ENCODE measurements at places on chromosomes 11 and 22.

DNA sequence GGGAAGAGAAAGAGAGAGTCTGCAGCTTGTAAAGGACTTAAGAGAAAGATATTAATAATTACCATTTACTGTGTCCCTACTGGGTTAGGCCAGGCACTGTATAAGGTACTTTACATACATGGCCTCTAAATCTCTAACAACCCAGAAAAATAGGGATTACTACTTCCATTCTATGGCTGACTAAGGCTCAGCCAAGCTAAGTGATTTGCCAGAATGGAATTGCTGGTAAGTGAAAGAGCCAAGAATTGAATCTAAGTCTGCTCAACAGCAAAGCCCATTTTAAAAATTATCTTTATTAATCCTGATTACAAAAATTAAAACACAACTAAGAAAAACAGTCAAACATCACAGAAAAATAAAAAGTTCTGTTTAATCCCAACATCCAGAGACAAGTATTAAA, 21.4 kb downstream of the XRRA1 start:
- DNase-seq = no peak

DNA sequence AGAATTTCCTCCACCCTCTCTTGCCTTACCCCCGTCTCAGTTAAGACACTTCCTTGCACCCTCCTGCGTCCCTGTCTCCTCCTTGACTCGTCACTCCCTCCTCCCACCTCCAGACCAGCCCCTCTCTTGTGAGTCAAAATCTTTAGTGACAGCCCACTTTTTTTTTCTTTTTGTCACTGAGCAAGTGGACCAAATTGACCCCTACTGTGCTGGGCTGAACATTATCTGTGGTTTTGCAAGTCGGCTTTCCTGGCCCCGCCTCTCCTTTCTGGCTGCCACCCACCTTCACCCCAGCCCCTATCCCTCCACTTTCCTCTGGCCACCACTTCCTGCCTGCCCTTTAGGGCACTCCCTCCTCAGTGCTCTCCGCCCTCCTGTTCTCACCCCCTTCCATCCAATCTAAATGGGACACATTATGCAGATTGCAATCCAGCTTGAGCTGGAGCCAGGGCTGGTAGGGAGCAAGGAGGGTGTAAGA, at the start of gene APLNR:
TSS of gene APLNR (minus strand) at position 47 of the 478 bp plus-strand sequence. CDS start 246 bp downstream, outside the sequence.
- no peak for DNase-seq

GRCh38 chr11:1036931-1037330, 413 bp upstream of the MUC6 start:
- no peak for DNase-seq

DNA sequence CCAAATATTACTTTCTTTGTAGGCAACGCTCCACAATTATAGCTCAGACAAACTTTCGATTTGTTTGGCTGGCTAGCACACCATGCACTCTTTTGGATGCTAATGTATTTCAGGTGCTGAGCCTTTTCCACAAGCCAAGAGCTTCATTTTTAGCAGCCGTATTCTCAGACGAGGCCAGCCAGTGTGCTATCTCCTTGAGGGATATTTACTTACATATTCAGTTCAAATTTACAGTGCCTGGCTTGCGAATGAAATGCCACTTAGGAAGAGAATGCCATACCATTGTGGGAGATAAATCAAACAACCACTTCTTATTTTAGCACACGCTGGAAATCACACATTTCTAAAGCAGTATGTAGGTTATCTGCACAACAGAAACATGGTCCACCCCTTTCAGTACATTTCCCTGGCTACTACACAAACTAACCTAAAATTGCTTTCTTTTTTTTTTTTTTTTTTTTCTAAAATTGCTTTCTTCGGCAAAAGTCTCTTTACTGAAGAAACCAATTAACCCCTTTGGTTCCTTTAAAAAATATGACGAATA, 236.9 kb downstream of the CADM1 start:
- no peak for DNase-seq

- DNase-seq = no peak
These were observed 26.2 kb downstream of the SBF2 start for GRCh38 chr11:10267821-10268220.

- no peak for DNase-seq
These were observed 44.9 kb upstream of the DAGLA start for GRCh38 chr11:61635304-61635703.

GRCh38 chr22:42758931-42759629, 38.4 kb upstream of the A4GALT start:
- DNase-seq = no peak

DNA sequence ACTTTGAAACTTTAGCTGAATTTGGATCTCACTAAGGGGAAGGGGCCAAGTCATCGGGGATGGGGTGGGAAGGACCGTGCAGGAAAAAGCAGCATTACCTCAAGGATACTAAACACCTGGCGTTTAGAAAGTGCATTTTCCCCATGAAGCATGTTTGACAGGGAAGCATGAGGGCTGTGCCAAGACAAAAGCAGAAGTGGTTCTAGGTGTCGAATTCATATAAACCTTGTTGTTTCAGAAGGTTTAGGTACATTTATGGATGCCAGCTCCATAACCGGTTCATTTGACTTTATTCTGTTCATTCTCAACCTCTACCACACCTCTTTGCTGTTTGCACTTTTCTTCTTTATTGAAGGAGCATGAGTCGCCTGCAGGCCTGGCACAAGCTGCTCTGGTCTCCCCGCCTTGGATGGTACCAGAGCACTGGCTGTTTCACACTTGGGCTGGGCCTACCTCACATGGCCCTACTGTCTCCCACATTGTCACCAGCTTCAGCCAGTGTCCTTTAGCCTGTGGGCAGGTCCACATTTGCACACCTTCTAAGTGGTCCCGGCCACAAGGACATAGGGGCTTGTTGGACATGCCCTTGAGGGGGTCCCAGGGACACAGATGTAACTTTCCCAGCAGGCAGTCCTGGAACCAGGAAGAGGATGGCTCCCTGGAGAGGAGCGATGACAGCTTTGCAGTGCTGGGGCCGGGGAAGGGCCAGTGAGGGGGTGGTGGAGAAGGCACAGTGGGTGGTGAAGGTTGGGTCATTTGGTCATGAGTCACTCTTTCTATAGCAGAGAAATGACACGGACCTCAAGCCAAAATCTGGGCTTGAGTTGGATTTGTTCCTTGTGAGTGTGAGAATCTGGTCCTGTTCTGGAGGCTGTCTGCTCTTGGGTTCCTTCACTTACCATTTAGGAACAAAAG, 3.2 kb upstream of the ST14 start:
- no peak for DNase-seq

DNA sequence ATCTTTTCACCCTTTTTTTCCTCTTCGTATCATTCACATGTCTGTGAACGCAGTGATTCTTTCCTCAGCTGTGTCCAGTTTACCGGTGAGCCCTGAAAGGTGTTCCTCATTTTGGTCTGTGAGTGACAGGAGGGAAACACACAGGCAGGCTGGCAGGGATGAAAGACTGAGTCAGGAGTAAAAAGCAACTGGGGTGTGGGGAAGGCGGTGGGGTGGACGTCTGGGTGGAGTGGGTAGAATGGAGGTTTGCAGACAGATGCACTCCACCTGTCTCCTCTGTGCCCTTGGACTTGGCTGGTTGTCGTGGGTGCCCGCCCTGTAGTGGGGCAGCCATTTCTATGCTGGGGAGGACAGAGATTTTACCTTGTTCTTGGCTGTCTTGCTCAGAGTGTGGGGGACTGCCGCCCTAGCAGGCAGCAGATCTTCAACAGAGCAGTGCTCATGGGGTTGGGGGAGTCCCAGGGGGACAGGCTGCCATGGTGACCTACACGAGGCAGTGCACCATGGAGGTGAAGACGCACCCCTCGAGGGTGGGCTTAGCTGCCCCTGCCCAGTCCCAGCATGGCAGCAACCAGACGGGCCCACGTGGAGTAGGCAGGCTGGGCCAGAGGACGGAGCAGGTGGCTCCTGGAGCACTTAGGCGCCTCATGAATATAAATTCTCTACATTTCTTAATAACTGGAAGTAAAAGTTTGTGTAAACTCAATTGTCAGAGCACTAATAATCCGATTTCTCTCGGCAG, 603.7 kb downstream of the TBC1D22A start:
- no peak for DNase-seq

GRCh38 chr11:12842933-12843636, 166.0 kb upstream of the RASSF10 start:
- DNase-seq = no peak

GRCh38 chr11:110287537-110287936, 8.9 kb downstream of the RDX start:
- no peak for DNase-seq

- DNase-seq = no peak
These were observed 579 bp upstream of the SLC5A4 start for GRCh38 chr22:32255726-32256125.

DNA sequence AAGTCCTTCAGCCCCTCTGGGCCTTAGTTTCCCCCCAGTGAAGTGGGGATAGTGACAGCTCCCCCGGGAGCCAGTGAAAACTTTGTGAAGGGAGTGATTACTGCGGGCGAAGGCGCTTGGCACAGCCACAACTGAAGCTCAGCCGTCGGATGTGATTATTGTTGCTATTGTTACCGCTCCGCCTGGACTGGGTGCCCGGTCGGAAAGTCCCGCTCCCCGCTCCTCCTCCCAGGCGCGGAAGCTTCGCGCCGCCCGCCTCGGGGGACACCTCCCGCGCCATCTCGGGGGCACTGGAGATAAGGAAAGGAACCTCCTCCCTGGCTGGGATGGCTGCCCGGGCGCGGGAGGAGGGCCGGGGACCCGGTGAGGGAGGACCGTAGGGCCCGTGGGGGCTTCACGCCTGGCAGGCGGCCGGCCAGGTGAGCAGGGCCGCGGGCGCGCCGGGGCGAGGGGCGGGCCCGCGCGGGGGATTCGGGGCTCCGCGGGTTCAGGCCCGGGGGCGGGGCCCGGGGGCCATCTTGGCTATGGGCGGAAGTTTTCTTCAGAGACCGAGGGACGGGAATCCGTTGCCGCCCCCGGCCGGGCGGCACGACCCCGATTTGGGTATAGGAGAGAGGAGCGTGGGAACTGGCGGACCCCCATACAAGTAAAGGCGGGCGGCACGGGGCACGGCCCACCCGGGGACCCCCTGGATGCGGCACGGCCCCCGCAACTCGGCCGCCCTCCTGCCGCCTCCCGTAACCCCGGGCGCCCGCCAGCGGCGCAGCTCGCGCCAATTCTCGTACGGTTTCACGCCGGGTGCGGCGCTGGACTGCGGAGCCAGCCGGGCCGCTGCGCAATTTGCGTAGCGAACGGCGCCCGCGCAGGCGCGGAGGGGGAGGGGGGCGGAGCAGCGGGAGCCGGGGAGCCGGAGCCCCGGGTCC, at the start of gene GPR137:
TSS of gene GPR137 (plus strand) at position 887 of the 923 bp plus-strand sequence. CDS start 677 bp downstream, outside the sequence.
- DNase-seq = peak; percentile 41

DNA sequence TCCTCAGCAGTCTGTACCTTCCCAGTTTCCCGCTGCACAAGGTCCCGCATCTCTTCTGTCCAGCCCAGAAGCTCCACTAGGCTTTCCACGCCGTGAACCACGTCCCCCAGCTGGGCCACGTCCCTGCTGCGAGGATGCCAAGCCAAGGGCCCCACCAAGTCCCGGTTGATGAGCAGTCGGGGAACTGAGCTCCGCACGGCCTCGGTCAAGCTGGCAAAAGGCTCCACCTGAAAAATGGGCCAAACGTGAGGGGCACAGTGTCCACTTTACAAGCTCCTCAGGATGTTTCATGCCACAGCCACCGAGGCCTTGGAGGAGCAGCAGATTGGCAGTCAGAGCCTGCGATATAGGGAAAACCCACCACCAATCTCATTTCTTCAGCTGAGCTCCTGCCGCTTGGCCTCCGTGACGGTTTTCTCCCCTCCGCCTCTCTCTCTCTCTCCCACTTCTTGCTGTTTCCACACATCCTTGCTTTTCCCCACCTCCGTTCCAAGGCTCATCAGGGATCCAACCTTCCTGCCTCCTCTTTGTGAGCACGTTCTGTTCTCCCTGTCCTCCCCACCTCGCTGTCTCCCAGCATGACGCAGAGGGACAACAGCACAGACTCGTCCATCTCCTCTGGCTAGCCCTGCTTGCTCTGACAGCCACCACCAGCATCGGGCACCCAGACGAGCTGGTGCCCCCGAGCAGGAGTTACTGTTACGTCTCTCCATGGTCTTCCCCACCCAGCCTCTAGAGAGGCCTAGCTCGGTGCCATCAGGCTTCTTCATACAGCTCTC, 11.5 kb downstream of the RIC8A start:
- DNase-seq = no peak

GRCh38 chr11:34382532-34383276, 24.9 kb upstream of the ABTB2 start:
- DNase-seq = no peak

- DNase-seq = no peak
These were observed 1.5 kb downstream of the ZNRF3 start for GRCh38 chr22:28884747-28885350.

DNA sequence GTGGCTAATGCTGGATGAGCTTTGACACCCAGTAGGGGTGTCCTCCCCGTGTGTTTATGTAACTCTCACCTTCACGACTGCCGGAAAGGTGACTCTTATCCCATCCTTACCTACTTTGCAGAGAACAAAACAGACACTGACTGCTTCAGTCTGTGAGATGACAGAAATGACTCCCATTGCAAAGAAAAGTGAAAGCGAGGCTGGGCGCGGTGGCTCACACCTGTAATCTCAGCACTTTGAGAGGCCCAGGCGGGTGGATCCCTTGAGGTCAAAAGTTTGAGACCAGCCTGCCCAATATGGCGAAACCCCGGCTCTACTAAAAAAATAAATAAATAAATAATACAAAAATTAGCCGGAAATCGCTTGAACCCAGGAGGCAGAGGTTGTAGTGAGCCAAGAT, 106.4 kb upstream of the ANO1 start:
- DNase-seq = no peak

DNA sequence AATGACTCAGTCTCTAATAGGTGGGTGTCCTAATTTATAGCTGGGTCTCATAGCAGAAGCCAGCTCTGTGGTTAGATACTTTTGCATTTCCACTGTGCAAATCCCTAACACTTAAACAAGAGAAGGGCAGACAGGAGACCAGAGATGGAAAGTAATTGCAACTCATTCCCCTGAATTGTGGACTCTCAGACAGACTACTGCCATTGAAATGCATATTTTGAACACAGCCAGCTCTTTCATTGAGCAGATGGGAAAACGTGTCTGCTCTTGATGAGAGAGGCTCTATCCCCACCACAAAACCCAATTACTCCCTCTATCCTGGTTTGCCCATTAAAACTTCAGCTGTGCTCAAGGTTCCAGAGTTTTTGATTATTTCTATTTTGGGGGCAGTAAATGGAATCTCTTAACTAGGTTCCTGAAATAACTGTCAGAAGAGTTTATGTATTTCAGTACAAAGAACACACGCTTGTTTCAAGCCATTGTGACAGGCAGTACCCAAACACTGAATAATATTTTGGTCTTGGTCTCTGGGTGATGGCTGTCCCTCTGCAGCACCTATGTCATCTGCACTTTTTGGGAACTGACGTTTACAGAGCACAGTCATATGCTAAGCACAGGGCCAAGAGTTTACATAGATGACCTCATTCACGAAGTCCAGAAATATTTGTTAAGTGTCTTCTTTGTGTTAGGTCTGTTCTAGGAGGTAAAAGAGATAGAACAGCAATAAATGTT, 41.7 kb downstream of the FAM227A start:
- DNase-seq = no peak

Measured in fibroblast of skin of left quadriceps (primary cell).